ENCODE measurements at places on chromosomes 6 and 20.

- DNase-seq, result no peak
These were observed 639.6 kb downstream of the CBLN4 start for GRCh38 chr20:55365745-55366144.

DNA sequence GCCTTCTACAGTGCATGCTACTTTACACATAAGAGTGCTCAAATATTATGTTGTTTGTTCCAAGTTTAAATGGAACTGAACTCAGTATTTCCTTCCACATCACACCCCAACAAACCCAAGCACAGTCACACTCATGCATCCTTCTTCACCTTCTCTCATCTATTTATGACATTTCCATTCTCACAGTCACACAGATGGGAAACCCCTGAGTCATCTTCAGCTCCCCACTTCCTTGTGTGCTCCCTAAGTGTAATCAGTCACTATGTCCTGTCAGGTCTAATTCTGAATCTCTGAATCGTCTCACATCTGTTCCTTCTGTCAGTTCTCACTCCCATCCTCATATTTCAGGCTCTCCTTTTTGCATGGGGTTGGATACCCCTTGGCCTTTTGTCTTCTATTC lies 96.0 kb downstream of the RIMS1 start:
- DNase-seq, result no peak

DNA sequence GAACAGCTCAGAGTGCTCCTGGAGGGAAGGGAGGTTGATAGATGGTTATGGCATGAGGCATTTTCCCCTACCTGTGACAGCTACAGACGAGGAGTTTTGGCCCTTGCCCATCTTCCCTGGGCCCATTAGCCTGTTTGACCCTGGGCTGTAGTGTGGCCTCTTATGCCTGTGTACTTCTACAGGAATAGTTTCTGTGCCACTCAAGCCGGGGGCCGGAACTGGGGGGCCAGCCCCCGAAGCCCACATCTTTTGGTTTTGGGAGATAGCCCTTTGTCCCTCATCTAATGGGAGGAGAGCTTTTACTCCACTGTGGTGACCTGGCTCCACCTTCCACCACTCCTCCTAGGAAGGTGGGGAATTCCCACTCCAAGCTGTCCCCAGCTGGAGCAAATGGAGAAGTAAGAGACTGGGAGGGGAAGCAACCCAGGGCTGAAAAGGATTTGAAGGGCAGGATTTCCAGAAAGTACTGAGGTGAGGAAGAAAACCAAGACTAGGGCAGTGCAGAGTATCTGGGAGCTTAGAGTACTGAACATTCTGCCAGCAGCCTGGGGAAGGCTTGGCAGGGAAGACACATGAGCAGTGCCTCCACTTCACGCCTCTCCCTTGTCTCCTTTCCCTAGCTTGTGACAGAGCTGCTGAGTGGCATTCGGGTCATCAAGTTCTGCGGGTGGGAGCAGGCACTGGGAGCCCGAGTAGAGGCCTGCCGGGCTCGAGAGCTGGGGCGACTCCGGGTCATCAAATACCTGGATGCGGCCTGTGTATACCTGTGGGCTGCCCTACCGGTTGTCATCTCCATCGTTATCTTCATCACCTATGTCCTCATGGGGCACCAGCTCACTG lies 6.9 kb downstream of the ABCC10 start:
- DNase-seq, result no peak

GRCh38 chr6:165910184-165910966 lies 247.3 kb upstream of the PDE10A start:
- no peak for DNase-seq

DNA sequence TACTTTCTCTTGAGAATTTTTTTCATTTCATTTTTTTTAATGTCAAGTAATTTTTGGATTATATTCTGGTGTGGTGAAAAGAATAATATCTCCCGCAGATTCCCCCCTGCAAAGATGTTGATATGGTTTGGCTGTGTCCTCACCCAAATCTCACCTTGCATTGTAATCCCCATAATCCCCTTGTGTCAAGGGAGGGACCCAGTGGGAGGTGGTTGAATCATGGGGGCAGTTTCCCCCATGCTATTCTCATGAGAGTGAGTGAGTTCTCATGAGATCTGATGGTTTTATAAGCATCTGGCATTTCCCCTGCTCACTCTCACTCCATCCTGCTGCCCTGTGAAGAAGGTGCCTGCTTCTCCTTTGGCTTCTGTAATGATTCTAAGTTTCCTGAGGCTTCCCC lies 58.7 kb upstream of the PMEPA1 start:
- no peak for DNase-seq

DNA sequence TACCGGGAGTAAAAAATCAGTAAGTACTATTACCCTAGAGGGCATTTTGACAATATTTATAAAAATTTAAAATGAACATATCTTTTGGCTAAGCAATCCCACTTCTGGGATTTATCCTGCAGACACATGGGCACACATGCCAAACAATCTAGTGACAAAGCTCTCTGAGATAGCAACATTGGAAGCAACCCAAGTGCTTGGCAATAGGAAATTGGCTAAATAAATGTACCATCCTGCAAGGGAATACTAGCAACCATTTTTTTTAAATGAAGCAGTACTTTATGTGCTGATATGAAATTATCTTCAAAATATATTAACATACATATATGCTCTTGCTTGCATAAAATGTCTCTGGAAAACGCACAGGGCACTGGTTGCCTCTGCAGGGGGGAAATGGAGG lies 133.8 kb downstream of the SNX5 start:
- no peak for DNase-seq

GRCh38 chr6:133017581-133017980 lies 203.2 kb downstream of the RPS12 start:
- DNase-seq, result no peak
